ENCODE measurements at places on chromosomes 1 and 21.

DNA sequence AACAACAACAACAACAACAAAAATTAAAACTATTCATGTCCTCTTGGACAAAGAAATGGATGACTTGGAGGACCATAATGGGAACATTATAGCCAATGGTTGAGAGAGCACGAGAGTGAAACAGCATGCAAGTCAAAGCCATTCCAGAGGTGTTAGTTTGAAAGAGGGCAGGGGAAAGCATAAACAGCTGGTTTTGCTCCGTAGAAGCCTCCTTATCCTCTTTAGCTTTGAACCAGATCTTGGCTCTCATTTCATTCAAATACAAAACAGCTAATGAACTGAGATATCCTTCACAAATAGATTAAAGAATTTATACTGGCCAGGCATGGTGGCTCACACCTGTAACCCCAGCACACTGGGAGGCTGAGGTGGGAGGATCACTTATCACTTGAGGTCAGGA, 8.7 kb upstream of the SMG7 start:
- DNase-seq, result no peak

DNA sequence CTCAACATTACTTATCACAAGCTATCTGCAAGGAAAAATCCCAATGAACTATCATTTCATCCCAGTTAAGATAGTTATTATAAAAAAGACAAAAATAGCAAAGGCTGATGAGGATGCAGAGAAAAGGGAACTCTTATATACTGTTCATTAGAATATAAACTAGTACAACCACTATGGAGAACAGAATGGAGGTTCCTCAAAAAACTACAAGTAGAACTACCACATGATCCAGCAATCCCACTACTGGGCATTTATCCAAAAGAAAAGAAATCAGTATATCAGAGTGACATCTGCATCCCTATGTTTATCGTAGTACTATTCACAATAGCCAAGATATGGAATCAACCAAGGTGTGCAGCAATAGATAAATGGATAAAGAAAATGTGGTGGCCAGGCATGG, 4.9 kb upstream of the C1orf185 start:
- DNase-seq, result no peak

DNA sequence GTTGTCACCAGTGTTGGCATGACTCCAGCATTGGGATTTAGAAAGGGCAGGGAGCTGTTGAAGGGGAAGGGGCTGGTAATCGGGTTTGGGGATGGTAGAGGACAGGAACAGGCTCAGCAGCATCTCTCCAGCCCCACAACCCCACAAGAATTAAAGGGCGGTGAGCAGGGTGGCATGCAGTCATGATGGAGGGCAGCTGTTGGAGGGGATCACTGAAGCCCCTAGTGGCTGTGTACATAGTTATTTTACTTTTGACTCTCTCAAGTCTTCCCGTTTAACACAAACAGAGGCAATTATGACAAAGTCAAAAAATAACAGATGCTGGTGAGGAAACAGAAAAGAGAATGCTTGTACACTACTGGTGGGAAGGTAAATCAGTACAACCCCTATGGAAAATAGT, 213.8 kb downstream of the URB2 start:
- no peak for DNase-seq

GRCh38 chr1:55305735-55306134, 90.6 kb upstream of the USP24 start:
- DNase-seq, result peak; percentile 61

DNA sequence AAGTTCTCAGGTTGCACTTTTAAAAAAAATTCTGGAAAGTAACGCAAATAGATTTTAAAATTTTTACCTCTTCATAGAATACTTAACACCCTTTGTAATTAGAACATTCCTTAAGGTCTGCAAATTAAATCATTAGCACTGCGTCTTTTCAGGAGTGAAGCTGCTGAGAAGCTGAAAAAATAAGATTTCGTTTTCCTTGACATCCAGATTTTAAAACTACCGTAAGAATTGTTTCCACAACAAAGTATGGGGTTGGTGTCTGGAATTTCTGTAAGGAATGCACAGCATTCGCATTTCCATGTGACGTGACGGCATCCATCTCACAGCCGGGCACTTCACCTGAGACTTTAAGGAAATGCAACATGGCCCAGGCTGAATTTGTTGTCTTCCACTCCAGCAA, 76.3 kb upstream of the COX20 start:
- DNase-seq, result no peak

GRCh38 chr1:164475834-164476233, 83.2 kb upstream of the PBX1 start:
- DNase-seq, result no peak

DNA sequence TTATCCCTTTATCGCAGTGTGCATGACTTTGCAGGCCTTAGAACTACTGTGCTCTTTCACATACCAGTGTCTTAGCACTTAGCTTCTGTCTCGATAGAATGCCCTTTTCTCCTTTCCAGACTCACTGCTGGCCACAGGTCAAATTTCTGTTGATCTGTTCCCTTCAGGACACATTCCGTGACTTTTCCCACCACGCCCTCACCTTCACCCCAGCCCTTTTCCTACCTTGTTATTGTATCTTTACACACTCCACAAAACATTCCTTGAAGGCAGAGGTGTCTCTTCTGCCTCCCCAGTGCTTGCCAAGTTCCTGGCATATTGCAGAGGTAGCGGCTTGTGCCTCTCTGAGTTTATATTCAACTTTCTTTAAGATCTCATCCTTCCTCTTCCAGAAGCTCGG, 3.7 kb upstream of the IGSF9 start:
- DNase-seq, result no peak

GRCh38 chr1:1370771-1371300, 4.2 kb downstream of the AURKAIP1 start:
- DNase-seq, result no peak

Measured in foreskin fibroblast (primary cell).